Activated CD4-positive, CD25-positive, alpha-beta regulatory T cell (primary cell): ENCODE measurements at places on chromosomes 6 and 20.

GRCh38 chr20:22691369-22692118 lies 107.2 kb upstream of the FOXA2 start:
- no peak for DNase-seq

- DNase-seq = no peak
Measured at GRCh38 chr20:42399802-42400201, 781.6 kb upstream of the CHD6 start.

DNA sequence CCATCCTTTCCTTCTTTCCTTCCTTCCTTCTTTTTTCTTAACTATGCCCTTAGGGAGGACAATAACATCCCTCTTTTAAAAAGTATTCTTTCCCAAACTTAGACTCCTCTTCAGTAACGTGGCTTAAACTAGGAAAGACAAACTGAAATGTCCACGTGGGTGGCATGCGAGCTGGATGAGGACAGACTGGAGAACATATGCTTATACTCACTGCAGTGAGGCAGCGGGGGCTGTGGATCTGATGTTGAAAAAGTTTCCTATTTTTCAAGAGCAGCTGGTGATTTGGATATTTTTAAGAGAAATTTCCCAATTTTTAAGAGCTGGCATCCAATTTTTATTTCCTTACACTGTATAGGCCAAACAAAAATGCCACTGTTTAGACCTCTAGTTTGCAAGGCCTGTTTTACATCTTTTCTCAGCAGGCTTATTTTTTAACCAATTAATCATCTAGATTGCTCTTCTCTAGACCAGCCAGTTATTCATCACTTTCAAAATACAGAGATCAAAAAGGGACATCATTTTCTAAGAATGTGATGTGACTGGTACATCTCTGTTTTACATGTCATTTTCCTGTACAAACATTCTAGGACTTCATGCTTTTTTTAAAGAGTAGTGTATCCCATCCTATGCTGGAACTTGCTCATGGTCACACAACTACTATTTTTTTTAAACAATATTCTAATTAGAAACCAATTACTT lies 226.5 kb downstream of the BTBD9 start:
- no peak for DNase-seq

GRCh38 chr6:79724816-79725215 lies 93.7 kb downstream of the SH3BGRL2 start:
- DNase-seq = no peak

- no peak for DNase-seq
Measured at GRCh38 chr6:8858854-8859331, 423.5 kb upstream of the SLC35B3 start.

DNA sequence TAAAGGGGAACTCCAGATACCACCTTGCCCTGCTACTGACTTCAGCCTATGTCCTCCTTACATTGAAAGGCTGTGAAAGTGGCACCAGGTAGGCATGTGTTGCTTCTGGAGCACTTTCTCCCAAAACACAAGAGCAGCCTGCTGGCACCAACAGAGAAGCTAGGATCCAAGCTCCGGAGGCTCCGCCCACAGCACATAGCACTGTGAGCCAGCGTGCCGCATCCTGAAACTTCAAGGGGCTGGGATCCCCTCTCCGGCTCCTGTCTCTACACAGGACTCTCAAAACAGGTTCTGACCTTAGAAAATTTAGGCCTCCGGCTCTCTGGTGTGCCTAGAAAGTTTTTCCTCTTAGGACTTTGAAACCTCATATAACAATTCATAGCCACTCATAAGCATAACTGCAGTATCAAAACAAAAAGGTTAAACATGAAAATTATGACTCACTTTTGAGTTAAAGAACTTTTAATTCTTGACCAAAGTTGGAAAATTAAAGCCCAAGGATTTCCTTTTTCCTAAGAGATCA lies 41.1 kb downstream of the EZR start:
- no peak for DNase-seq

DNA sequence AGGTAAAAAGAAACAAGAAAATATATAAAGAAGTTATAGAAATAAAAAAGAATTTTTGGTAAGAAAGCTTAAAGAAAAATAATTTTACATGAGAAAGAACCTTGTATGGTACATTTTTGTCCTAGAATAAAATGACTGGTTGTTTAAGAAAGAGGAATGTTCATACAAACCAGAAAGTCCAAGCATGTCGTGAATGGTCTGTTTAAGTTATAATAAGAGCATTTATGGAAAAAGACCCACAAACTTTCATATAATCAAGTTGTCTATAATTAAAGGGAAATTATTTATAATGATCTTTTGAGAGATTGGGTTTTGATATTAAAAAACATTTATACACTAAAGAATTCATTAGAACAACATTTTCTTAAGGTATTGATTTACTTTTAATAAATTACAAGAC lies 27.8 kb upstream of the FAM110A start:
- no peak for DNase-seq

DNA sequence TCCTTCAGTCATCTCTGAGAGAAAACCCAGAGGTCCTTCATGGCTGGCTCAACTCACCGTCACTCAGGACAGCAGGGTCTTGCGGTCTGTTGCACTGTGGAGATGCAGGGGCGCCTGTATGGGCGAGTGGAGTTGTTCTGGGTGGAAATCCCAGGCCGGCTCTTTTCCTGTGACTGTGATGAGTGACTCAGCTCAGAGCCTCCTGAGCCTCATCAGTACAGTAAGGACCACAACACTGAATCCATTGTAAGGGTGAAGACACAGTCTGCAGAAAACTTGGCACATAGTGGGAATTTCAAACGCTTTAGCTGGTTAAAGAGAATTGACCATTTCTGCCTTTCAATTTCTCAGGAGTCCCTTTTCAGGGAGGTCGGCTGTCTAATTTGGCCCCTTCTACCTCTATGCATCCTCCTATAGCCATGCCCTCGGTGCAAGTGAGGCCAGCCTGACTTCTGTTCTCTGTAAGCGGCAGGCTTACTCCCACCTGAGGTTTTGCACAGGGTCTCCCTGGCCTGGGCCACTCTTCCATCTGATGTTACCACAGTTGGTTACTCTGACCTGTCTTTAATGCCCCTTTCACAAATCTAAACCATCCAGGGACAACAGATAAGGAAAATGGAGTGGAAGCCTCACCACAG lies 35.5 kb upstream of the TBXT start:
- no peak for DNase-seq

- DNase-seq = no peak
Measured at GRCh38 chr6:158389193-158389919, 77.1 kb downstream of the TULP4 start.

- DNase-seq = no peak
Measured at GRCh38 chr6:93644611-93645010, 225.3 kb upstream of the EPHA7 start.

- no peak for DNase-seq
Measured at GRCh38 chr20:59632541-59633113, 28.3 kb downstream of the PHACTR3 start.

GRCh38 chr6:117409420-117409819 lies 16.3 kb downstream of the ROS1 start:
- no peak for DNase-seq

GRCh38 chr20:49420811-49421295 lies 61.6 kb downstream of the KCNB1 start:
- no peak for DNase-seq

DNA sequence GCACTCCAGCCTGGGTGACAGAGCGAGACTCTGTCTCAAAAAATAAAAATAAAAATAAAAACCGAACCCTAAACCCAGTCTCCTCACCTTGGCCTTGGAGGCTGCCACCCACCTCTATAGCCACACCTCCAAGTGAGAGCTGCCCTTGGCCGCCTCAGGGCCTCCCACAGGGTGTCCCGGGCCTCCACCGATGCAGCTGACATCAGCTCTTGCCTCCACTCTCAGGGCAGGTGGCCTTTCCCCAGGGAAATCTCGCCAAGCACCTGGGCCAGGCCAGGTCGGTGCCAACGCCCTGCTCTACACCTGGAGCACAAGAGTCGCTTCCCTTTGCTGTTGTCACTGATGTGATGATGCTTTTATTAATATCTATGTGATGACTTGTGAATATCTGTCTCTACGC lies 8.9 kb upstream of the MYL9 start:
- DNase-seq = no peak

- DNase-seq = no peak
Measured at GRCh38 chr6:42960243-42961019, at the start of gene GNMT. TSS of gene GNMT (plus strand) at chr6:42960754. CDS start at chr6:42960768, 14 bp downstream.

GRCh38 chr20:62876902-62877816 lies 15.5 kb upstream of the TCFL5 start:
- DNase-seq = no peak

- no peak for DNase-seq
Measured at GRCh38 chr6:41663568-41663967, 25.3 kb downstream of the MDFI start.

DNA sequence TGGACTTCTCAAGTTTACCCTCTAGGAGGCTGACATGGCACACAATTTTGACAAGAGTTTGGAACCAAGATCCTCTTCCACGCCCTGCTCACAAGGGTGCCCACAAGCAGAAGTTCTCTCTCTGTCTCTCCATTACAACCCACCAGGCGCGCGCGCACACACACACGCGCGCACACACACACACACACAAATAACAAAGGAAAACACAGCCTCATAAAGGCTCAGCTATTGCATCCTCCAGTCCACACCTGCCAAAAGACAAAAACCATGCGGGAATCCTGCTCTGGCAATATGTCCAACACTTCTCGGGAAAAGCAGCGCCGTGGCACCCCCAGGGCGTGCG lies 870 bp downstream of the PAK5 start:
- no peak for DNase-seq

GRCh38 chr20:55132523-55132922 lies 657.1 kb downstream of the DOK5 start:
- no peak for DNase-seq

DNA sequence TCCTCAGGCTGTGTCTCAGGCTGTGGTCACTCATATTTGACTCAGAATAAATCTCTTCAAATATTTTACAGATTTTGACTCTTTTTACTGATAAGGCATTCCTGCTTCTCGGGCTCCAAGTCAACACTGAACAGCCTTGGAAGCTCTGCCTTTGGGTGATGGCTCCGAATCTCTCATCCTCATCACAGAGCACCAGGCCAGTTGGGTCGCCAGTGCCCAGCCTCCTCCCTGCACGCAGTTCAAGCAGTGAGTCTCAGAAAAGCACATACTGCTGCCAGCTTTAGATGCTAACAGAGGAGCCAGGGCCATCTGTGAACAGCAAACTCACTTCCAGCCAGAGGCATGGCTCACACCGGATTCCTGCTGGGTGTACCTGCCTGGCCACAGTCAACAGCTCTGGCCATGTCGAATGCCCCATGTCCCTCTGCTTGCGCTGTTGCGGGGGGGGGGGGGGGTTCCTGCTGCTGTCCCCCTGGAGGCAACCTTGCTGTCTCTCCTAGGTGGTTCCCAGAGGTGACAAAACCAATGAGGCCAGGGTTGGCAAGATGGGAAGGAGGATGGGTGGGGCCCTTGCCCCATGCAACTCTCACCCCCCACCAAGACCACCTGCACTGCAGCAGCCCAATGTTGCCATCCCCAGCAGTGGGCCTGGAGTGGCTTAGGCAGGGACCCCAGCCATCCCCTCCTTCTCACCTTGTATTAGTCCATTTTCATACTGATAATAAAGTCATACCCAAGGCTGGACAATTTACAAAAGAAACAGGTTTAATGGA lies 248.8 kb downstream of the ERMARD start:
- no peak for DNase-seq

DNA sequence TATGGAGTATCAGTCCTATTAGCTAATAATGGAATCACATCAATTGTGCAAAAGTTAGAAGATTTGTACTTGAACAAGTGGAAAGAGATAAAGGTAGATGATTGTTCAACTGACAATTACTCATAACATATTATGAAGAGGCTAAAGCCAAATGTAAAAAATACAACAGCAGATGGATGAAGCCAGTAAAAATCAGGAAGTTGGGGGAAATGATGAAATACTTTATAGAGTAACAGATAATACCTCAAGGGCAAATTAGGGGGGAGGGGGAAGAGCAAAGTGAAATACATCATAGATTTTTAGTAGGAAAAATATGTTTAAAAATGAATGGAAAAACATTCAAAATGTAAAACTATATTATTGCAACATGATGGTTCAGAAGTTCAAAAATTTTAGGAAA lies 114.0 kb downstream of the PDSS2 start:
- DNase-seq = no peak

GRCh38 chr6:17574866-17575560 lies 25.1 kb upstream of the FAM8A1 start:
- no peak for DNase-seq

DNA sequence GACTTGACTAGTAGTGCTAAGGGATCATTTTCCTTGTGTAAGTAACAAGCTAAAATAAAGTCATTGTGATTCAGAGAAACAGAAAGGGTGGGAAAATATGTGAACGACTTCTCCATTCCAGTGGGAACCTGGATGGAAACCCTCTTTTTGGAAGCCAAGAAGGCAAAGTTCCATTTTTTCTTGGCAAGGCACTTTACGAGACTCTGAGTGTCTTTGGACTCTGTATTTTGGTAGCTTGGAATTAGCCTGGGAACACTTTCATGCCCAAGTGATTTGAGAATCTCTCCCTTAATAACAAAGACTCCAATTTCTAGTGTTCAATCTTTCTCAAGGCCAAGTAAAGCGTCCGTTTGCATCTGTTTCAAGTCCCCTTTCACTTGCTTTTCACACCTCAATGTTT lies 100.5 kb upstream of the SASH1 start:
- DNase-seq = no peak

DNA sequence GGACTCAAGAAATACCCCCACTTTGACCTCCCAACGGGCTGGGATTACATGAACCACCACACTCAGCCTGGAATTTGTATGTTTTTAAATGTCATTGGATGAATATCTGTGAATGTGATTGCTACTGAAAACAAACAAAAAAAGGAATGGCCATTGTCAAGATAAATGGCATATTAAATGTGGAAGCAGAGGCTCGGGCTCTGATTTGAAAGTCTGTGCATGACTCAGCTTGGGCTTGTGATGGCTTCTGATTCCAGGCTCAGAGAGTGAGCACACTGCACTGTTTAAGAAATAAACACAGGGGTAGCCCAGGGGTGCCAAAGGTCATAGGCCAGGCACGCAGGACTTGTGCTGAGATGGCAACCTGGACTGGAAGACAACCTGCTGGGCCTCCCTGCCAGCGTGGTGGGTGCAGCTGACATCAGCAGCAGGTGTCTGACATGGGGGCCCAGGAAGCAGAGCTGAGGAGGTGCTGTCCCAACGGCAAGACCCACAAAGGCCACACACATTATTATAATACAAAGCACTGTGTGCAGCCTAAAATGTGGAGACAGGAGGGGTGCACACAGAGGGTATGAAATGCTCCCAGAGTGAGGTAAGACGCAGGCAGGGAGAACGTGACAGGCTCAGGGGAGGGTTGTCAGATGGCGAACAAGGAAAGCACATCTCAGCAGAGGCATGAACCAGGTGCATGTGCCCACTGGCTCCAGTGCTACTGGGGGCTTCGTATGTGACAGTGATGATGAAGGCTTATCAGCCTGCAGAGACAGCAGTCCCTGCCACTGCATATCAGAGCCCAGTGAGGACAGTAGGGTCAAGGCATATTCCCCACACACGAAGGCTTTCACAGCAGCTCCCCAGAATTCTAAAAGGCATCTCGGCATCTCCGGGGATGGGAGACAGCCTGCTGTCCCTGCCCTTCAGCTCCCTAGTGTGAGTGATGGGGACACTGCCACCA lies 169.4 kb downstream of the SYNDIG1 start:
- no peak for DNase-seq
